ENCODE measurements at places on chromosomes 13 and 19.

GRCh38 chr13:110802260-110802659 is 88.8 kb downstream of the ING1 start:
- H3K4me1 ChIP-seq: peaks cover 12% of the 10 kb centered on the region
- no peak for DNase-seq
- no peaks in the 10 kb centered on the region for H3K36me3 ChIP-seq
- no peak overlapping the region for H3K27ac ChIP-seq
- no peaks in the 10 kb centered on the region for H3K27me3 ChIP-seq
- H3K4me3 ChIP-seq: no peak overlapping the region

DNA sequence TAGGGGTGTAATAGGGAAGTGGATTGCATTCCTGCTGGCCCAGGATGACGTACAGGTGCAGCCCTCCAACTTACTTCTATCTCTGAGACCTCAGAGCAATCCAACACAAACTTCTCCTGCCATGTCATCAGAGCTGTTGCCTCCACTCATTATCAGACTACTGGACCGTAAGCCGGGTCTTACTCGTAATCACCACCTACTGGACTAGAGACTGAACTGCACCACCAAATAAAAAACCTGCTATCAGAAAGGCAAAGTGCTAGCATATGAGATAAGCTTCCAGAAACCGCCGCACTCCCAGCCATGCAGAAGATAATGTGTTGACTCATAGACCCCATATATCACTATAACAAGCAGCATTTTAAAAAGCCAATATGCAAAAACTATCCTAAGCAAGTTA is 102.0 kb downstream of the SLITRK1 start:
- DNase-seq: no peak
- H3K4me3 ChIP-seq: no peak overlapping the region
- H3K4me1 ChIP-seq: no peaks in the 10 kb centered on the region
- no peak overlapping the region for H3K27ac ChIP-seq

- H3K27ac ChIP-seq: no peak overlapping the region
- DNase-seq: no peak
- H3K36me3 ChIP-seq: no peaks in the 10 kb centered on the region
- peaks cover 99% of the 10 kb centered on the region for H3K27me3 ChIP-seq
- H3K4me3 ChIP-seq: peak overlapping the region; percentile 46
Observed at GRCh38 chr19:55178781-55179599, 1.1 kb downstream of the SYT5 start.

DNA sequence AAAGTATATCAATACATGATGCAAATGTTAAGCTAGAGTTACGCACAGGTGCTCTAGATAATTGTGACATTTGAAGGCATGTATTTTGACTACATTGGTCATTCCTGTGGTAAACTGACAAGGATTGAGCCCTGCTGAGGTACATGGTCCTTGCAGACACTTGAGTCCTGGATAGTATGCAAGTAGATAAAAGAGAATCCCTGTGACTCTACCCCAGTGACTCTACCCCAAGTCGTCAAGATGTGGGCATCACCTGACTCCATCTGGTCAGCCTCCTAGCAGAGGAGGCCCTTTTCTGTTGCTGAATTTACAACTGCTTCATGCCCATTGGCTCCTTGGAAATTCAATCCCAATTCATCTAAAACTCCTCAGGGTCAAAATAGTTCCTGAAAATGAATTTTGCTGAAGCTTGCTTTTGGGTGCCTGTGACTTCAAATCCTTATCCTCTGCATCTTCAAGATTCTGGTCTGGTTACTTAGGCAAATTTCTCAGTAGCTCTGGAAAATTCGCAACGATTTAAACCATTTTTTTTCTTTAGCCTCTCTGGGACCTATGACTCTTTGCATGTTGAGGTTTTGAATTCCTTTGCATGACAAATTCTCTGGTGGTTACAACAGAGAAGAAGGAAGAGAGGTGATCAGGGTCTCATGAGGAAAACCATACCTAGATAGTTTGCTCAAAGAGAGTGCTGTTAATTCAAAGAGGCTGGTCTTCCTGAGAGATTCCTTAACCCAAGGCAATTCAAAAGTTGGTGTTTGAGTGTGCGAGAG is 422.1 kb downstream of the FGF9 start:
- H3K27ac ChIP-seq: no peak overlapping the region
- no peaks in the 10 kb centered on the region for H3K27me3 ChIP-seq
- H3K36me3 ChIP-seq: no peaks in the 10 kb centered on the region
- H3K4me3 ChIP-seq: no peak overlapping the region

All from esophagus muscularis mucosa (tissue), 4 donors.